AG04450 (cell line): ENCODE measurements at places on chromosomes 13 and 19.

- DNase-seq = no peak
Measured at GRCh38 chr19:591099-591958, 1.6 kb downstream of the HCN2 start.

GRCh38 chr13:51243832-51244231, 21.6 kb downstream of the FAM124A start:
- DNase-seq = no peak

GRCh38 chr19:10419646-10420443, 493 bp upstream of the PDE4A start:
- no peak for DNase-seq

GRCh38 chr19:28485292-28485691, 727.7 kb downstream of the UQCRFS1 start:
- no peak for DNase-seq

- no peak for DNase-seq
Measured at GRCh38 chr19:35790981-35791813, 15.8 kb downstream of the ARHGAP33 start.

DNA sequence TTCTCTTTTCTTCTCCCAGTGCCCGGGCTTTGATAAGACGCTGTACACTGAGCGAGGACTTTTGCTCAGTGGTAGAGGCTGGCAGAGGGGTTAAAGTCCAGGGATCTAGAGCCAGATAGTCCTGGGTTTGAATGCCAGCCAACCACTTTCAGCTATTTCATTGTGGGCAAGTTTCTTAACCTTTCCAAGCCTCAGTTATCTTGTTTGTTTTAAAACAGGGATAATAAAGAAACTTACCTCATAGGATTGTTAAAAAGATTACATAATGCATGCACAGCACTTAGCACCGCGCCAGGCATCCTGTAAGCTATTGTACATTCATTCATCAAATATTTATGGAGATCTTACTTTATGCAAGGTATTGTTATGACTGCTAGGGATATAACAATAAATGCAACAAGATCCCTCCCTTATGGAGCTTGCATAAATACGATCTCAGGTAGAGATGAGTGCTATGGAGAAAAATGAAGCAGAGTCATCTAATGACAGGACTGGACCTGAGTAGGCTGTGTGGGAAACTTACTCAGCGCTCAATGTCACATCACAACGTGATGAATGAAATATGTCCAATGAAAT, 70.8 kb downstream of the LNX2 start:
- no peak for DNase-seq

DNA sequence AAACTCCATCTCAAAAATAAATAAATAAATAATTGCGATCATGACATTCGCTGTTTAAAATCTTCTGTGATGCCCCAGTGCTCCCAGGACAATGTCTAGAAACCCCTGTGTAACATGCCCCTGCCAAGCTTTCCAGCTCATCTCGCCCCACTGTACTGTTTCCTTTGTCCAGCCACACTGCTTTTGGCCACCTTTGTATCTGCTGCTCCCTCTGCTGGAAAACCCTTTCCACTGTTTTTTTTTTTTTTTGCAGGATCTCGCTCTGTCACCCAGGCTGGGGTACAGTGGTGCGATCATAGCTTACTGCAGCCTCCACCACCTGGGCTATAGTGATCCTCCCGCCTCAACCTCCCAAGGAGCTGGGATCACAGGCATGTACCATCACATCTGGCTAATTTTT, 7.5 kb downstream of the PLAUR start:
- no peak for DNase-seq

DNA sequence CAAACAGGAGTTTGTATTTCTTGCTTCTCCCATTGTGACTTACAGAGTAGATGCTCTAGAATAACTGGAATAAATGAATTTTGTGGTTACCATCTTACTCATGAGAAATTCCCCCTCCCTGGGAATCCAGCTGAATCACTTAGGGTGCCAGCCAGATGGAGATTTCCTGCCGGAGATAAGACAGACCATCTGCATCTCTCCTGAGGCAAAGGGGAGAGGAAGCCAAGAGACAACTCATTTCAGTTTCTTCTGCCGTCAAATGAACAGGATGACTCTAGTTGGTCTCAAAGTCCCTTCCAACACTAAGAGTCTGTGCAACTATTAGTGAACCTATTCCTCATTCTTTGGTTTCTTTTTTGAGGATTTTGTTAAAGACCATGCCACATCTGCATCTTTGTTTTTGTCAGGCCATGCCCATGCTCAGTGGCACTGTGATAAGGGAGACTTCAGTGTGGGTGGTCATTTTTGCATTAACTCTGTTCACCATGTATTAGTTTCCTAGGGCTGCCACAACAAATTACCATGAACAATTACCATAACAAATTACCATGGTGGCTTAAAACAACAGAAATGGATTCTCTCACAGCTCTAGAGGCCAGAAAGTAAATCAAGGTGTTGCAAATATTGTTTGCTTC, 112.8 kb downstream of the NDFIP2 start:
- DNase-seq = no peak

DNA sequence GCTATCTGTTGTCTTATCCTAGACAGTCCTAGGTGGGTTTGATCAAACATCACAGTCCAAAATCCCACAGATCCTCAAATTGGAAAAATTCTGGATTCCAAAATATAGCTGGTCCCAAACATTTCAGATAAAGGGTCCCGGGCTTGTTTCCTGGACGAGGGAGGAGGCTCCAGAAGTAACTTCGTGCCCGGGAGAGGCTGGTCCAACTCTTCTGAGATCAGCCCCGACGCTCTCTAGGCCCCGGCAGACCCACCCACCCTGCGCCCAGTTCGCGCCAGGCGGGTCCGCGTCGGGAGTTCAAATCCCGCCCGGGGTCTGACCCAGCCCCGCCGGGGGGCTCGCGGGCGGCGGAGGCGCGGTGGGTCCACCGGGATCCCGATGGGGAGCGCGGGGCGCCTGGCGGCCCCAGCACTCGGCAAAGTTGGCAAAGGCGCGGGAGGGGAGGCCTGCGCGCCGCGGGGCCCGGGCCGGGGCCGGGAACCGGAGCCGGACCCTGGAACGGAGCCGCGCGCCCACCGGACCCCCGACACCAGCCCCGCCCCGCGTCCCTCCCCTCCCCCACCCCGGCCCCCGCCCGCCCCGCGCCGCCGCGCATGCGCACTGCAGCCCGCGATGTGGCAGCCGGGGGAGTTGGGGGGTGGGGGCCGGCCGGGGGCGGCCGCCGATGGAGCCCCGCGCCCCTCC, 513 bp downstream of the MIER2 start:
- no peak for DNase-seq

DNA sequence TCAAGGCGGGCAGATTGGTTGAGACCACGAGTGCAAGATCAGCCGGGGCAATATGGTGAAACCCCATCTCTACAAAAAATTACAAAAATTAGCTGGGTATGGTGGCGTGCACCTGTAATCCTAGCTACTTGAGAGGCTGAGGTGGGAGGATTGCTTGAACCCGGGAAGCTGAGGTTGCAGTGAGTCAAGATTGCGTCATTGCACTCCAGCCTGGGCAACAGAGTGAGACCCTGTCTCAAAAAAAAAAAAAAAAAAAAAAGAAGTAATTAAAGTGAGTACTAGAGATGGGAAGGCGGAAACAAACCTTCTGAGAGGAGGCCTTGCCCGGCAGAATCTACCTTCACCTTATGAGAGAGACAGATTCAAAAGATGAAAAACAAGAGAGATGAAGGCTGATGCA, 14.7 kb downstream of the NLRP9 start:
- no peak for DNase-seq

GRCh38 chr19:2032296-2032941, 16.9 kb upstream of the BTBD2 start:
- DNase-seq = no peak

DNA sequence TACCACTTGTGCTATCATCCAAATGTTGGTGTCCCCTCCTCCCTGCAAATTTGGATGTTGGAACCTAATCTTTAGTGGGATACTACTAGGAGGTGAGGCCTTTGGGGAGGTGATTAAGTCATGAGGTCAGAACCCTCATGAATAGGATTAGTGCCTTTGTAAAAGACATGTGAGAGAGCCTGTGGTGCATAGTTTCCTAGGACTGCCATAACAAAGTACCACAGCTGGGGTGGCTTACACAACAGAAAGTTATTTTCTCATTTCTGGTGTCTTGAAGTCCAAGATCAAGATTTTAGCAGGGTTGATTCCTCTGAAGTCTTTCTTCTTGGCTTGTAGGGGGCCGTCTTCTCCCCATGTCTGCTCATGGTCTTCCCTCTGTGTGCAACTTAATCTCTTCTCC, 562.6 kb upstream of the ARGLU1 start:
- no peak for DNase-seq

- no peak for DNase-seq
Measured at GRCh38 chr19:29547981-29548380, 22.2 kb downstream of the VSTM2B start.

- no peak for DNase-seq
Measured at GRCh38 chr13:34030782-34031181, 212.8 kb downstream of the RFC3 start.

DNA sequence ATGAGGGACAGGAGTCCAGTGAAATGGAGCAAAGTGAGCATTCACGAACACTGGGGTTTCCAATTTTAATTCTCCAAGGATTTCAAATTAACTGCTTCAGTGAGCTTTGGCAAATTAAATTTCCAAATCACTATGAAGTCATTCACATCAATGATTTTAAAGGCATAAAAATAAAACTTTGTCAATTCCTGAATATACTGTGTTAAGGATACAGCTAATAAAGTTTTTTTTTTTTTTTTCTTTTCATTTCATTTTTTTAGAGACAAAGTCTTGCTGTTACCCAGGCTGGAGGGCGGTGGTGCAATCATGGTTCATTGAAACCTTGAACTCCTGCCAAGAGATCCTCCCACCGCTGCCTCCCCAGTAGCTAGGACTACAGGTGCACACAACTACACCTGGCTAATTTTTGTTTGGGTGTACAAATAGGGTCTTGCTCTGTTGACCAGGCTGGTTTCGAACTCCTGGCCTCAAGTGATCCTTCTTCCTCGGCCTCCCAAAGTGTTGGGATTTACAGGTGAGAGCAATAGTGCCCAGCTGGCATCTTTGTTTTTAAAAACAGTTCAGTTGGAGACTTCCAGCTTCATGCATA, 21.9 kb downstream of the RBM26 start:
- no peak for DNase-seq
